ENCODE measurements at places on chromosomes 4 and X. TPM values are rescaled to one million over a fixed set of nuclear protein-coding genes. Genes with fewer than 3 reads are reported as not detected.

GRCh38 chr4:78299565-78299972, 242.4 kb downstream of the FRAS1 start:
- no peak for DNase-seq

DNA sequence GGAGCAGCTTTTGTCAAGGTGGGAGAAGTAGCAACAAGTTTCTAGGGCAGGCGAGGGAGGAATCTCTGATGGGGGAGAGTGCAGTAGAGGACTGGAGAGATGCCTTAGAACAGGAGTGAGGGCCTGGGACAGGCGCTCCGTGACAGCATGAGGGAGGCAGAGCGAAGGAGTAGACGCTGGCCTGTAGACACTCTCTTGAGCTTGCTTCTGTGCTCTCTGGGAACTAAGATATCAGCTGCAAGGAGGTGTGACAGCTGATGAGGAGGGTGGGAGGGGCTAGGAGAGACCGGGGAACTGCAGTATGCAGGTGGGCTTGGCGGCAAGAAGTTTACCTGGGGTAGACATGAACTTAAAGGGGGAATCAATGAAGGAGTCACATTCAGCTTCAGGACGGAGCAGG, 35.7 kb downstream of the MECP2 start:
- no peak for DNase-seq

DNA sequence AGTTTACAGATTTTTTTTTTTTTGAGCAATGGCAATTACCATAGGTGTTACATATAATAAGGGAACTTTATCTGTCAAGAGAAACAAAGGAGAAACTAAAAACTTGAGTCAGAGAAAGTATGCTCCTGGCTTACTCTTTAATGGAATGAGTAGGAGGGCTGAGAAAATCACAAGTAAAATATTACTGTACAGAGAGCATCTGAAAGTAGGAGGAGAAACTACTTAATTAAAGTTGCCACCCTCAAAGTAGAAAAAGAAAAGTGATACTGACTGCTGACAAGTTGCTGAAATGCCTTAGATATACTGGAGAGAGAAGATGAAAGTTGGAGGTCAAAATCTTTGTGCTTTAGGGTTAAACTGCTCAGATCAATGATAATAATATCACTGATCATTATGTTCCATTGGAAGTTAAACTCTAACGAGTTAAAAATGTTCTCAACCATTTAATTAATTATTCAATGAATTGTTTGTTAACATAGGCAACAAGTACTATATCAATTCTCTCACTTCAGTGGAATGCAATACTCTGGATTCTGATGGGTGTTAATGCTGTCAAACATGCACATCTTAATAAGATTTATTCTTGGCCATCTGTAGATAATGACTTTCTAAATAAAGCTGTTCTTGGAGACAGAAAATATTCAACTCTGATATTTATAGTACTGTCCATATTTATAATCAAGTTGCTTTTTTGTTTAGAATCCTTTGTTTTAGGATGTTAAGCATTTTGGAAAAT, 61.2 kb upstream of the CAMK2D start:
- no peak for DNase-seq

GRCh38 chr4:74618659-74619058, 173.7 kb downstream of the AREG start:
- DNase-seq: peak; percentile 71

Gene SORCS2
- 0.05 TPM for total RNA-seq

Gene ADH1A
- not detected for total RNA-seq

Gene TRAM1L1
- total RNA-seq: 0.17 TPM

Data from dermis blood vessel endothelial cell (primary cell).